LHCN-M2 (cell line): ENCODE measurements at places on chromosomes 1 and 21. TPM values are rescaled to one million over a fixed set of nuclear protein-coding genes. Genes with fewer than 3 reads are reported as not detected.

- no peak for DNase-seq
Measured at GRCh38 chr1:79976287-79976686, 969.8 kb upstream of the ADGRL4 start.

DNA sequence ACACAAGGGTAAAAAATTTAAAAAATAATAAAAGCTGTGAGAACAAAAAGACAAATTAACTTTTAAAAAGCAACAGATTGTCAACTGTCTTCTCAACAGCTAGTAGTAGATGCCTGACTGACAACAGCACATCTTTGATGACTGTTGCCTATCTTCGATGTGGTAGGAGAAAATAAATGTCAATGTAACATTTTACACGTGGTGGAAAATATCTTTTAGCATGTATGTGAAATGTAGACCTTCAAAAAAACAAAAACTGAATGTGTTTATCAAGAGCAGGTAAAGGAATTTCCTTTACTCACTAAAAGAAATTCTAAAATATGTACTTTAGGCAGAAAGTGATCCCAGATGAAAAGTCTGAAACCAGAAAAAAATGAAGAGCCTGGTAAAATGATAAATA, 42.9 kb downstream of the CD53 start:
- DNase-seq, result no peak

DNA sequence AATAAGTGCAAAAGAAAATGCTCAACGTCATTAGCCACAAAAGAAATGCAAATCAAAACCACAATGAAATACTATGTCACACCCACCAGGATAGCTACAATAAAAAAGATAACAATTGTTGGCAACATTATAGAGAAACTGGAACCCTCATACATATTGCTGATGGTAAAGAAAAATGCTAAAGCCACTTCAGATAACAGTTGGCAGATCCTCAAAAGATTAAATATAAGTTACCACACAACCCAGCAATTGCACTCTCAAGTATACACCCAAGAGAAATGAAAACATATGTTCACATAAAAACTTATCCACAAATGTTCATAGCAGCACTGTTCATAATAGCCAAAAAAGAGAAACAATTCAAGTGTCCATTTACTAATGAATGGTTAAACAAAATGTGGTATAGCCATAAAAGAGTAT, 20.7 kb downstream of the TRIM33 start:
- no peak for DNase-seq

DNA sequence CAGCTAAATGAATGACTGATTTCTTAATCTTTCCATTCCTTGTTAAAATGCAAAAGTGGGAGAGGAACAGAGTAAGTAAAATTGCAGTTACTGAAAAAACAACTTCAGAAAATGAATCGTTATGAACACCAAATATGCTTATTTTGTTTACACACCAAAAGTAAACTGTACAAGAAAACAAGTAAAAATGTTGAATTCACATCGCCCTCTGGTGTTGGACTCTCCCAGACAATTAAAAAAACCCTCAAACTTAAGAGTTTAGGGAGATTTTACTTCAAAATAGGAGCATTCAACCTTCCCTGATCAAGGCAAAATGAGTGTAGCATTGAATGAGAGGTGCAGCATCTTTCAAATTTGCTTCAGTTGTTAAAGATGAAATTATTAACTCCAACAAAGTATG, 19.4 kb upstream of the ESRRG start:
- DNase-seq, result no peak

- peak; percentile 97 for DNase-seq
Measured at GRCh38 chr1:221335161-221336101, 406.5 kb downstream of the DUSP10 start.

DNA sequence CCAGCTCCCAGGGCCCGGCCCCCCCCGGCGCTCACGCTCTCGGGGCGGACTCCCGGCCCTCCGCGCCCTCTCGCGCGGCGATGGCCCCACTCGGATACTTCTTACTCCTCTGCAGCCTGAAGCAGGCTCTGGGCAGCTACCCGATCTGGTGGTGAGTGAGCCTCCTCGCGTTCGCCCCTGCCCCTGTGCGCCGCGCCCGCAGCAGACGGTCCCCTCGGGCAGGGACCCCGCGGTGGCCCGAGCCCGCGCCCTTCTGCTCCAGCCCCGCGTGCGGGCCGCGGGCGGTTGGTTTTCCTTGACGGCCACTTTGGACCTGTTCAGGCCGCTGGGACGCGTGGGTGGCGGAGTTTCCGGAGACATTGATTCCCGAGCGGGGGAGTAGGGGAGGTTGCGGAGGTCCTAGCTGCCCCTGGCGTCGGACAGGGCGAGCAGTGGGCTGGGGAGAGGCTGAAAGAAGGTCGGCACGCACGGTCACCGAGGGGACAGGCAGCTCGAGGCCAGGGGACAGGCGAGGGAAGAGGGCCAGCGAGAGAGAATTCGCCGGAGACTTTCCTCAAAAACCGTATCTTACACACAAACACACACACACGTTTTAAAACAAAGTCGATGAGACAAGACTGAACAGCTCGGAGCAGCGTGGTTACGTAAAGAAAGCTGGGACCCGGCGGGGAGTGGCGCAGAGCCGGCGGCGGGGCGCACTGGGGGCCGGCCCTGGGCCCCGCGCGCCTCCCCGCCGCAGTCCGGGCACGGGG, 427 bp downstream of the WNT3A start:
- no peak for DNase-seq

DNA sequence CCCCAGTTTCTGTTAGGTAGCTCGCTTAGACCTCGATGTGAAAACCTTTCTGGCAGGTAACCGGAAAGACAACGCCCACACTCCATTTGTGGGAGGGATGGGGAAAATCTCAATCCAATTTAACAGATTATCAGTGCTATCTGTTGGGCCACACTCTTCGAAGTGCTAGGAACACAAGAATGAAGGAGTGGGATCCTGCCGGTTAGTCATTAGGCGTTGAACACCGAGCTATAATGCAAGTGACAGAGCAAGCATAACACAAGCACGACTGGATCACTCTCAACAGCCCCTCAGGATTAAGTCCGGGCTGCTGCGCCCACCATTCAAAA, 531 bp downstream of the SNIP1 start:
- DNase-seq, result no peak

- DNase-seq, result no peak
Measured at GRCh38 chr1:29011775-29012174, 97.4 kb downstream of the EPB41 start.

- no peak for DNase-seq
Measured at GRCh38 chr1:33301273-33301984, 19.5 kb downstream of the A3GALT2 start.

- no peak for DNase-seq
Measured at GRCh38 chr1:191971447-191971846, 186.8 kb upstream of the RGS18 start.

DNA sequence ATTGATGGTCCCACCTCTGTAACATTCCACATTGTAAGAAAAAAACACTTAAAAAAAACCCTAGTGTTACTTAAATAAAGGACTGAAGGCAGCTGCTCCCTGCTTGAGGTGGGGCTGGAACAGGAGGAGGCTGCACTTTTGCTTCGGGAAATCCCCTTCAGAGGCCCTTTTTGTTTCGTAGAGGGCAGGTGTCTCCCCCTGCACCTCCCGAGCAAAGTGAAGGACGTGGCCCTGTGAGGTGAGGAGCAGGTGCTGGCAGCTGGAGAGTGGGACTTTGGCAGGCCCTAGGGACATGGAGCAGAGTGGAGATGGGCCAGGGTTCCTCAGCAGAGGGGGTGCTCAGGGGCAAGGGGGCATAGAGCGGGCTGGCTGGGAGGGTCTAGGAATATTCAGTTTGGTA, 33.4 kb upstream of the WNT4 start:
- no peak for DNase-seq

DNA sequence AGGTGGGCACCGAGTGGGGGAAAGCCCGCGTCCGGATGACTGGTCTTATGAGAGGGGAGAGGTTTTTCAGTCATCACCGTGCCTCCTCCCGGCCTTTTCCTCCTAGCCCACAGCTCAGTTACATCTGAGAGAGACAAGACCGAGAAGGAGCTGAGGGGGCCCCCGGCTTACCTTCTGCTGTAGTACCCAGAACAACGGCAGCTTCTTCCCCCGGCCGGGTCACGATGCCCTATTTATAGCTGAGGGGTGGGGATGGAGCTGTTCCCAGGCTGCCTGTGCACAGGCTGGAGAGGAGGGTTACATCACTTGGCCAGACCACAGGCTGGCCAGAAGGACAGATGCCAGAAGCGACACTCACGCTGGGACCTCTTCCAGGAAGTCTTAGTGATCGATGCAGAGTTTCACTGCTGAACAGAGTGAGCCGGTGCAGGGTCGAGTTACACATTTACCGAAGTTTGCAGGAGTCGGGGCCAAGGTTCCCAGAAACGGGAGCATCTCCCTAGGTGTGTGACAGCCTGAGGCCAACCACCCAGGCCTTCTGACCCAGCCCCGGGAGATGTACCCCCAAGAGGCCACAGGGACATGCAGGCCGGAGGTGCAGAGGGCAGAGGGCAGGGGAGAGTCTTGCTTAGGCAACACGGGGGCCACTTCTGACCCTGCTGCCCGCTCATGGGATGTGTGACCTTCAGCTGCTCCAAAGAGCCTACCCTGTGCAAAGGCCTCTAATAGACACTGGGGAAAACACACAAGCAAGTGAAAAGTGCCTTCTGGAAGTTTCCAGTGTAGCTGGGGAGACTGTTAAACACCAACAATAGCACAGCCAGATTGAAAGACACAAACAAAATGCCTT, at the start of gene AGT:
TSS of gene AGT (minus strand) at position 208 of the 850 bp plus-strand sequence. CDS start 3,299 bp downstream, outside the sequence.
- peak; percentile 67 for DNase-seq

Gene FGR
- total RNA-seq, result not detected in 2 replicates

Gene NBPF6
- not detected in 2 replicates for total RNA-seq

Gene TFAP2E
- 0.06 and 0.19 TPM in 2 replicates for total RNA-seq

Gene CACNA1E
- not detected in 2 replicates for total RNA-seq

Gene MAPKAPK2
- total RNA-seq, result 41.7 and 49.4 TPM in 2 replicates

Gene TADA1
- 9.8 and 10.1 TPM in 2 replicates for total RNA-seq

Gene CAMK1G
- total RNA-seq, result not detected in 2 replicates

Gene CFAP74
- total RNA-seq, result not detected in 2 replicates

Gene OR2AK2
- total RNA-seq, result not detected in 2 replicates
